ENCODE measurements at places on chromosomes 1 and 21.

DNA sequence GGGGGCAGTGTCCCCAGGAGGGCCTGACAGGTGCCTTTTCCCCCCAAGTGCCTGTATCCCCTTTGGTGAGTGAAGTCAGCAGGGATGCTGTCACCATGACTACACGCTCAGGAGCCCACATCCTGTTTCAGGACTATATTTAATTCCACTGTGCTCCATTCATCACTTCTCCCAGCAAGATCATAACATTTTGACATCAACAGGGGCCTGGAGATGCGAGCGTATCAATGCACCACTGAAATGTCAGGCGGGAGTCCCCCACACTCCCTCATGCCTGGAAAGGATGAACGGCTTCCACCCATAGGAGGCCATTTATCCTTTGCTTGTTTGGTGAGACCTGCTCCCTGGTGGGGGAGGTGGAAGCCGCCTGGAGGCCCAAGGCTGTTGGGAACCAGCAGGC lies 119.1 kb downstream of the PTPRU start:
- DNase-seq: no peak
- no peak overlapping the region for H3K27ac ChIP-seq
- H3K4me3 ChIP-seq: no peak overlapping the region
- peaks cover 15% of the 10 kb centered on the region for H3K27me3 ChIP-seq

DNA sequence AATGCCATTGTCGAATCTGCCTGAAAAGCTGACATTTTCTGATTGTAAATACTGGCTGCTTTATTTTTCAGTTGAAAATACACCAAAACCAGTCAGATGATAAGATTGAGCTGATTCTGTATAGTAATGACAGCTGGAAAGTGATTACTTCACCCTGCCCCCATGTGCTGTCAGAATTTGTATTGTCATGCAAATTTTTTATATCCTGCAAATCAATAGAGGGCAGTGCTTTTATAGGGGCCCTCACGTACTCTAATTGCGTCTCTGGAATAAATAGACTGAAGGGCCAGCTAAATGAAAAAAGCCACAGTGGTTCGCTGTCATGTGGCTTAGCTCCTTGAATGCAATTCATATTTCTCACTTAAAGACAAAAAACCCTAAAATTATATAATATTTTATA lies 208.6 kb downstream of the LHX8 start:
- DNase-seq: no peak
- no peaks in the 10 kb centered on the region for H3K36me3 ChIP-seq
- H3K27ac ChIP-seq: no peak overlapping the region
- no peak overlapping the region for H3K4me3 ChIP-seq

DNA sequence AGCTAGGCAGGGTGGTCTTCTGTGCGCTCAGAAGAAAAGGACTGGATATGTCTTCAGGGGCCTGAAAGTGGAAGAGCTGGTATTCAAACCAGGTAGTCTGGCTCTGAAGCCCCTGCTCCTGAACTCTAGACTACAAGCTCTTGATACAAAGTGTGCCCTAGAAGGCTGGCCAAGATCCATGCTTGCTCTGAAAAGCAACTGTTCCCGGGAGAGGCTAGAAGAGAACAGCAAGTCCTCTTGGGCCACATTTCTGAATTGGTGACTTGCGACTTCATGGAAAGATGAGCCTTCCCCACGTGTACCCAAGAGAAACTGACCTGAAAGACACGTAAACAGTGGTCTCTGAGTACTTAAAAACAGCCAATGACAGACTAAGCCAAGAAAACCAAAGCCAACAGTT lies 123.3 kb upstream of the GRIK3 start:
- no peak for DNase-seq
- H3K4me1 ChIP-seq: no peaks in the 10 kb centered on the region
- H3K27ac ChIP-seq: no peak overlapping the region
- no peaks in the 10 kb centered on the region for H3K36me3 ChIP-seq
- H3K4me3 ChIP-seq: no peak overlapping the region

DNA sequence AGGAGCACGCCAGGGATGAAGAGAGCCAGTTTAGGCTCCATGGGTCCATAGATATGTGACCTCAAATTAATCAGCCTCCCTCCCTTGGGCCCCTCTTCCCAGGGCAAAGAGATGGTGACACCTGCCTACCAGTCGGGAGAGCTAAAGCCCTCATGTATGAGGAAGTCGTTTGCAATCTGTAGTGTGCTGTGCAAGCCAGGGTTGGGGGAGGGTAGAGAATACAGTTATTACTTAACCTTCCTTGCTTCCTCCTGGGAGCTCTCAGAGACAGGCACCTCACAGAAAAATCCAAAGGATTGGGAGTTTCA lies 4.0 kb downstream of the PGLYRP4 start:
- peak overlapping the region; percentile 45 for H3K4me3 ChIP-seq
- H3K27me3 ChIP-seq: peaks cover 32% of the 10 kb centered on the region
- peaks cover 61% of the 10 kb centered on the region for H3K4me1 ChIP-seq
- H3K27ac ChIP-seq: no peak overlapping the region

- H3K4me1 ChIP-seq: no peaks in the 10 kb centered on the region
- H3K36me3 ChIP-seq: no peaks in the 10 kb centered on the region
- no peak for DNase-seq
- peaks cover 5% of the 10 kb centered on the region for H3K27me3 ChIP-seq
Measured at GRCh38 chr1:74480068-74480467, 32.3 kb downstream of the LRRC53 start.

- no peak overlapping the region for H3K4me3 ChIP-seq
- peaks cover 6% of the 10 kb centered on the region for H3K36me3 ChIP-seq
- no peaks in the 10 kb centered on the region for H3K27me3 ChIP-seq
- no peaks in the 10 kb centered on the region for H3K4me1 ChIP-seq
Measured at GRCh38 chr21:46347791-46348381, 23.9 kb downstream of the PCNT start.

- no peak overlapping the region for H3K4me3 ChIP-seq
- H3K36me3 ChIP-seq: no peaks in the 10 kb centered on the region
- no peak for DNase-seq
- peaks cover 11% of the 10 kb centered on the region for H3K4me1 ChIP-seq
- H3K27me3 ChIP-seq: no peaks in the 10 kb centered on the region
- no peak overlapping the region for H3K27ac ChIP-seq
Measured at GRCh38 chr1:23543707-23544443, 12.8 kb upstream of the E2F2 start.

GRCh38 chr21:34528131-34528561 lies 16.1 kb upstream of the KCNE1 start:
- H3K27me3 ChIP-seq: no peaks in the 10 kb centered on the region
- peaks cover 37% of the 10 kb centered on the region for H3K4me1 ChIP-seq
- H3K4me3 ChIP-seq: no peak overlapping the region

DNA sequence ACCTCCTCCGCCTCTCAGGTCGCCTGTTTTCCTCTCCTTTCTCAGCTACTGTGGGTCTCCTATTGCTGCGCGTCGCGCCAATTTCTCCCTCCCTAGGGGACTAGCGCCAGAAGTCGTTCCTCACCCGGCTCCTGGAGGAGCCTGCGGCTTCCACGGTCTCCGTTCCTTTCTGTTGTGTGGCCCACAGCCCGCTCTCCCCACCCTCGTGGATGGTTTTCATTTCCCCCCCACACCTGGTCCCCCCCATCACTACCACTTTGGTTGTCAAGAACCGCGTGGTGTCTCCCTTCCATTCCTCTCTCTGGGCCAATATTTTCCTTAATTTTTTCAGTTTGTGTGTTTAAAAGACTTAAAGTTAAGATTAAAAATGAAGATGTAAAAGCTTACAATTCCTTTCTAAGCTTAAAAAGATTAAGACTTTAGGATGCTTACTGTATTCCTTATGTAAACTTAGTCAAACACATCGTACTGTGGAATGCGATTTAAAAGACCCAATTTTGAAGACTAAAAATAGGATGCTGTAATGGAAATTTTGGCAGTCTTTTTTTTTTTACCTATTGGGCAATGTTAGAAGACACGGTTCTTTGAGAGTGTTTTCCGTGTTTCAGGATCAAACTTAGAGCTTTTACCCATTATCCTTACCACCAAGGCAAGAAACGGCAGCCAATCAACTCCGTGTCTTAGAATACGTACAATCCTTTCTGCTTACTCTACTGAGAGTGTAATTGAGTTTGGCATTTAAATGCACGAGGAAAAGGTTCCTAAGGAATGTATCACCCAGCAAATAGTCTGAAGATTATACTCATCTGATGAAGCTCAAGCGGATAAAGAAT lies 773 bp downstream of the CNST start:
- H3K27ac ChIP-seq: peak overlapping the region; percentile 100
- no peaks in the 10 kb centered on the region for H3K27me3 ChIP-seq
- peak overlapping the region; percentile 99 for H3K4me3 ChIP-seq
- peaks cover 10% of the 10 kb centered on the region for H3K36me3 ChIP-seq
- no peak for DNase-seq

GRCh38 chr21:46394595-46395104 lies 64.0 kb upstream of the DIP2A start:
- H3K27ac ChIP-seq: peak overlapping the region; percentile 30
- H3K4me1 ChIP-seq: no peaks in the 10 kb centered on the region
- H3K4me3 ChIP-seq: no peak overlapping the region
- no peak for DNase-seq

GRCh38 chr1:156897078-156897825 lies 3.7 kb downstream of the PEAR1 start:
- H3K36me3 ChIP-seq: no peaks in the 10 kb centered on the region
- H3K27me3 ChIP-seq: peaks cover 34% of the 10 kb centered on the region
- no peak for DNase-seq
- H3K27ac ChIP-seq: no peak overlapping the region
- H3K4me1 ChIP-seq: peaks cover 13% of the 10 kb centered on the region

- no peak overlapping the region for H3K27ac ChIP-seq
- no peak overlapping the region for H3K4me3 ChIP-seq
- H3K4me1 ChIP-seq: peaks cover 12% of the 10 kb centered on the region
- H3K36me3 ChIP-seq: no peaks in the 10 kb centered on the region
Measured at GRCh38 chr1:202316186-202316585, 25.6 kb downstream of the UBE2T start.

DNA sequence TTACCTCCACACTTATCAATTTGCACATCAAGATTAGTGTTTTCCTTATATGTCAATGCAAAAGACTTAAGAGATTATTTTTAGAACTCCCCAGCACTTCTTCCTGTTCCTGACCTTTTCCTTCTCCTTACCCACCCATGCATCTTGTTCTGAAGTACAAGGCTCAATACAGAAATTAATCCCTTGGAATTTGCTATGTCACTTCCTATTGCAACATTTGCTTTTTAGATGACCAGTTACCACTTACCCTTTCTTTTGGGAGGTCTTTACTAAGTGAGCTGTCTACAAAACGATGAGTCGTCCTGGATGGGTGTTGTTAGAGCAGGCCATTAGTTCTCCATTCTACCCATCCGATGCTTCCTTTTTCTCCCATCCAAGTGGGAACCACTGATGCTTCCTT lies 221.2 kb downstream of the FMN2 start:
- no peak for DNase-seq
- H3K4me3 ChIP-seq: no peak overlapping the region
- no peaks in the 10 kb centered on the region for H3K36me3 ChIP-seq
- no peaks in the 10 kb centered on the region for H3K27me3 ChIP-seq
- no peak overlapping the region for H3K27ac ChIP-seq

DNA sequence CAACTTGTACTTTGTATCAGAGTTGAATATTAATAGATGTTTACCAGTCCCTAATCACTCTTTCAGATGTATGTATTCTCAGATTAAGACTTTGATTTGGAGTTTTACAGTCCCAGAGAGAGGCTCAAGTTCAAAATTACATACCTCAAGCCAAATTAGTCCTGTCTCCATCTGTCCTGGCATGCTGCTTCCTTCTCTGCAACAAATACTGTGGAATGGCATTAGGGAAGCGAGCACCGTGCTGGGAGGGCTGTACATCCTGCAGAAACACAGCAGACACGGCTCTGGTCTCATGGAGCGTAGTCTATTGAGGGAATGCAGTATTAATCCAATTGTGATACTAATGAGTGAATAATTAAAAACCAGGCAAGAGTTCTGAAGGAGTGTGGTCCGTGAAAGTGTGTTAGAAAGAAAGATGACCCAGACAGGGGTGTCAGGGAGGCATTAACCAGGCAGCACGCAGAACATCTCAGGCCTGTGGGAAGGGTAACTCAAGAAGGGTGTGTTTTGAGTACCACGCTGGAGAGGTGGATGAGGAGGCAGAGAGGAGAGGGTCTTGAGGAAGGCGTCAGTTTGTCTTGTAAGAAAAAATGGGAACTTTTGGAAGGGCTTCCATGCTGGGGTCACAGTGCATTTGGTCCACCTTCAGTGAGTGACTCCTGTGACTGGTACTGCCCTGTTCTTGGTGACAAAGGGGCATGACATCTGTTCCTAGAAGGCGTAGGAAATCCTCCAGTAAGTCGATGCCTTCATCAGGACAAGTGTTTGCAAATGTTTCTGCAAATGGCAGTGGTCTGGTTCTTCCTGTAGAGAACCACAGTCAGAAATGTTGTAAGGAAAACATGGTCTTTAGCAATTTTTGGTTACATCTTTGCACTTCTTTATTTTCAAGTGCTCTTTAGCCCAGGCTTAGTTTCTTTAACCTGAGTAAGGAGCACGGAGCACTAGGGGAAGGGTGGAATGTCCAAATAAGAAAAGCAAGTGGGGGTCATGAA lies 1.6 kb downstream of the RAB4A start:
- no peaks in the 10 kb centered on the region for H3K27me3 ChIP-seq
- H3K36me3 ChIP-seq: peaks cover 13% of the 10 kb centered on the region
- peak overlapping the region; percentile 95 for H3K4me3 ChIP-seq

GRCh38 chr1:55700359-55701130 lies 485.4 kb upstream of the USP24 start:
- no peak overlapping the region for H3K4me3 ChIP-seq
- H3K4me1 ChIP-seq: no peaks in the 10 kb centered on the region
- DNase-seq: no peak
- H3K27ac ChIP-seq: no peak overlapping the region
- H3K36me3 ChIP-seq: no peaks in the 10 kb centered on the region

- DNase-seq: no peak
- H3K4me3 ChIP-seq: no peak overlapping the region
- no peaks in the 10 kb centered on the region for H3K36me3 ChIP-seq
- H3K27ac ChIP-seq: no peak overlapping the region
Measured at GRCh38 chr1:234908571-234908970, 220.1 kb downstream of the TOMM20 start.

DNA sequence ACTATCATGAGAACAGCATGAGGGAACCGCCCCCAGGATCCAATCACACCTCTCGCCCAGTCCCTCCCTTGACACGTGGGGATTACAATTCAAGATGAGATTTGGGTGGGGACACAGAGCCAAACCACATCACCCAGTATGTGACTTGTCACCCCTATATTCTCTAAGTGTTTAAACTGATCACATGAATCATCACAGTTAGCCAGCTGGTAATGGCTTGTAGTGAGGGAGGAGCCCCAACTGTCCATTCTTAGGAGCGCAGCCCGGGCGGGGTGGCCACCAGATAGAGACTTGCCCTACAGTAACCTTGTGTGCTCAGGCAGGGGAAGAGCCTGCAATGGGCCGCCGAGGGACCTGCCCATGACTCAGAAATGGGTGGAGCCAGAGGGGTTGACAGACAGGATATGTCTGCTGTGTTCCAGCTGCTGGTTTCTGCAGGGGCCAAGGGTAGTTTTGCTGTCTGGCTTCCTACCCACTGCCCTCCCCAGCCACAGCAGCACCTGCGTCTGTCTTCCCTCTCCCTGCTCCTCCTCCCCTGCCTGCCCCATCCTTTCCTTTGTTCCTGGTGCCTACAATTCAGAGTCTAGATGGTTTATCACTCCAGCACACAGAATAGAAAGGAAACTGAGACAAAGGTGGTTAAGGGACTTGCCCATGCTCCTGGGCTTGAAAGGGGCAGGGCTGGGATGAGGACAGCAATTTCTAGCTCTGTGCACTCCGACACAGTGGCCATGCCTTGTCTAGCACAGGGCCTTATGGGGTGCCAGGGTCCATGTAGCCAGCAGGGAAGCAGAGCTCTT lies 9.2 kb downstream of the ABCG1 start:
- H3K4me1 ChIP-seq: peaks cover 93% of the 10 kb centered on the region
- H3K27me3 ChIP-seq: no peaks in the 10 kb centered on the region
- DNase-seq: peak; percentile 95
